ENCODE measurements at places on chromosomes 7 and 10. TPM values are rescaled to one million over a fixed set of nuclear protein-coding genes. Genes with fewer than 3 reads are reported as not detected.

DNA sequence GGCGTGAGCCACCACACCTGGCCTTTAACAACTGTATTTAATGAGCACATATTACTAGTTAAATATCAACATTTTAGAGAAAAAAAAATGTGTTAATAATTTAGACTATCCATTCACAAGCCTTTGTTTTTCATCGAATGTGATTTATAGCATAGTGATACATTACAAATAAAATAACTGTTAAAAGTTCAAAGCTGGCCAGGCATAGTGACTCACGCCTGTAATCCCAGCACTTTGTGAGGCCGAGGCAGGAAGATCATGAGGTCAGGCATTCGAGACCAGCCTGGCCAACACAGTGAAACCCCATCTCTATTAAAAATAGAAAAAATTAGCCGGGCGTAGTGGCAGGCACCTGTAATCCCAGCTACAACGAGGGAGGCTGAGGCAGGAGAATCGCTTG, 72.7 kb downstream of the HACD1 start:
- DNase-seq: no peak

- no peak for DNase-seq
Measured at GRCh38 chr7:128812514-128813168, 17.6 kb upstream of the FLNC start.

DNA sequence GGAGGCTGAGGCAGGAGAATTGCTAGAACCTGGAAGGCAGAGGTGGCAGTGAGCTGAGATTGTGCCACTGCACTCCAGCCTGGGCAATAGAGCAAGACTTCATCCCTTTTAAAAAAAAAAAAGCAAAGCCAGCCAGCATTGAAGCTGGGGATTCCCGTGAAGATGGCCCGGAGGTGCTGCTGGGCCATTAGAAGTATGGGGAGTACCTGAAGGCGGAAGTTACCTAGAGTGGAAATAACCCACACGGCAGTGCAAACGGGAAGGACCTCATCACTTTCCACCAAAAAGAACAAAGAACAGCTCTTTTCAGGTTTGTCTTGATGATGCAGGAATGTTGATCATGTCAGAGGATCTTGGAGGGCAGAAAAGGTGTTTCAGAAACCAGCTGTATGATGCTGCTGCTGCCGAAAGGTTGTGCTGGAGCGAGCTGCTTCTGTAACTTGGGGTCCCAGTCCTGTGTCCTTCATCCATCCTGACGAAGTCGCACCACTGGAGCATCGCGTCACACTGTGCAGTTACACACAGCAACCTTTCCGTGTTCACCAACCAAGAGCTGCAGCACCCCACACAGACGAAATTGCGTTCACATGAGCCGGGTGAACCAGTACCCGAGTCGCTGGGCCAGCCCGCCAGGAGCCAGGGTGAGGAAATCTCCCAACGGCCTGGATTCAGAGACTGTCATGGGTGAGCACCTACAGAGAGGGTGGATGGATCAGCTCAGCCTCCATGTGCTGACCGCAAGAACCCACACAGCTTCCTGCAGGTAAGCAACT, 8.2 kb downstream of the ZFAND2A start:
- no peak for DNase-seq

DNA sequence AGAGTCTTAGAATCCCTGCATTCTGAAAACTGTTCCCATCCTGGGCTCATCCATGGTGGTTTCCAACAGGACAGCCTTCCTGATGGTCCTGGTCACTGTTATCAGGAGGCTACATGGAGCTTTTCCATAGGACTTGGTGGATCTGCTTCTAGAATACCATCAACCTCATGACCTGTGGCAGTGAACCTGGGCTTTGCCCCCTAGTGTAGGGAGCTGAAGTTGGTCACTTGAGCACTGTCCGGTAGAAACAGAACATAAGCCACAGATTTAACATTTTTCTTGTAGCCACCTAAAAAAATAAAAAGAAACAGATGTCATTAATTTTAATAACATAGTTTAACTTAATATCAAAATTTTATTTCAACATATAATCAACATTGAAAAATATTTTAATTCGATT, 165.8 kb downstream of the TMEM178B start:
- peak; percentile 22 for DNase-seq

DNA sequence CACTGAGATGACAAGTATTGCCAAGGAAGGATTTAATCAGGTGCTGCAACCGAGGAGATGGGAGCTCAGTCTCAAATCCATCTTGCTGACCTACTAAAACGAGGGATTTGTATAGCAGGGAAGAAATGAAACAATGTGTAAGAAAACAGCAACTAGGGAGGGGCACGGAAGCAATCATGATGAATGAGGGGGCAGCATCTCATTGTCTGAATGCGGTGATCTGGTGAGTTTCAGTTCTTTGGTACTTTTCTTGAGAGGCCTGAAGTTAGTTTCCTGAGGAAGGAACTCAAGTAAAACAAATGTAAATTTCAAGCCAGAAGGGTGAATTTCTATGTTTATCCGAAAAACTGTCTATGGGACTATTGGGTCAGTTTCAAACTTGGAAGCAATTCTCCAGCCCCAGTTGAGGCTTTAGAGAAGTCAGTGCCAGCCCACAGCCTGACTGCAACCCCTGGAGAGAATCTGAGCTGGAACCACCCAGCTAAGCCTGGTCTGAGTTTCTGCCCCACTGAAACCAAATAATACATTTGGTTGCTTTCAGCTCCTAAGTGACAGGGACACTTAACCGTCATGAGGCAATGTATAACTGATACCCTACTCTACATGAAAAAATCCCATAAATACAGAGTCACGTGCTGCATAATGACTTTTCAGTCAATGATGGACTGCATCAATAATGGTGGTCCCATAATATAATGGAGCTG, 45.8 kb upstream of the TNS3 start:
- no peak for DNase-seq

The GPR15LG gene
- 98.0 TPM for total RNA-seq

- no peak for DNase-seq
Measured at GRCh38 chr7:22013711-22014110, 68.0 kb upstream of the CDCA7L start.

DNA sequence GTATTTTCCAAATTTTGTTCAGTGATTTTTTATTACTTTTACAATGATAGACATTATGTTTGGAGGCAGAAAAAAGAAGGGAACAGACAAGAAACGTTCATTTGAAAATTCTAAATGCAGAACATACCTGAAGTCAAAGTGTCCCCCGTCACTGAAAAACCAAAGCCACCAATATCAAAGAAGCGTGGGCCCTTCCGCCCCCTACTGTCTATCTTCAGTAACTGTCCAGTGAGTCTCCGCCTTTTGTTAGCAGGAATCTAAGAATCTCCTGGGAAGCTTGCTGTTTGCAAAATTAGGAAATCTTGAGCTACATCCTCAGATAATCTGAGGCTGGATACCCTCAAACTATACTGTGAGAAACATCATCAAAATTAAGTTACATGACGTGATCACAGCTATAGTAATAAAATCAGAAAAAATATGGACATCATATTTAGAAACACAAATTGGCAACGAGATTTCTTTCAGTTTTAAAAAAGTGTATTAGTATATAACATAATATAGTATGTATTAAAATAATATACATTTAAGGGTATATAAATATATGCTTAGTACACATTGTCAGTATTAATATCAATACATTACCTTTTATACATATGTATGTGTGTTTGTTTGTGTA, 169.3 kb upstream of the AKR1E2 start:
- DNase-seq: no peak

The GARIN1A gene
- 1.5 TPM for total RNA-seq

The OR6V1 gene
- not detected for total RNA-seq

The TSPAN33 gene
- total RNA-seq: 2.7 TPM

DNA sequence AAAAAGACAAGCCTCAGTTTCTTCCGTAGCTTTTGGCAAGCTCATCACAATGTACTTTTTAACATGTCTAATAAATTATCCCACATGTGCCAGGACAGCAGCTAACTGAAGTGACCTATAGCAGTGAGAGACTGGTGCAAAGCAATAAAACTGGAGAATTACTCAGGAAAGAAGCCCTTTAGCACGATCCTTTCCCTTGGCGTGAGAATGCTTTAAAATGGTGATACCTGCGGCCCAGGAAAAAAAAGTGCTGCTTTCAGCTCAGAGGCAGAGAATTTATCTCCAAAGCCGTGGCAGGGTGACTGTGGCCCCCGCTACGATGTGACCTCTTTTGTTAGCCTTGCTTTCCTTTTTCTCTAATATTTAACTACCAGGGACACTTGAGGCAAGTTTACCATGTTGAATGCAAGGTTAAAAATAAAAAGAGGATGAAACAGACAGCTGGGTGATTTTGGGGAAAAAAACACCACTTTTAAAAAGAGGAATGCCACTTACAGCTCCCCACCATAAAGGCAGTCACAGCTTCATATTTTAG, 184.0 kb downstream of the FANK1 start:
- DNase-seq: no peak

GRCh38 chr10:101631821-101632475, 43.8 kb downstream of the DPCD start:
- no peak for DNase-seq

DNA sequence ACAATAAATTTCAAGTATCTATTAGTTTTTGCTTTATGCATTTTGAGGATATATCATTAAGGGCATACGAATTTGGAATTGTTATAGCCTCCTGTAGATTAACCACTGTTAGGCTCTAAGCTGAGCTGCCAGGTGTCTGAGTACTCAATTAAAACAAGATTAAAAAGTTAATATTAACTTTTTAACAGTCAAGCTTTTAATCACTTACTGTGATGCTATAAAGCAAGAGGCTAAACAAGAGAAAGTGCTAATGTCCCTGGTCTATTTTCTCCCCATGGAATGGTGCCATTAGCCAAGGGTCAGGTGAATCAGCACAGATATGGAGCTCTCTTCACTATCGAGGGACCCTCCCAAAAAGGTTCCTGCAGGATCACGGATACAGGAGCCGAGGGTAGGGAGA, 9.7 kb downstream of the GSAP start:
- no peak for DNase-seq

- no peak for DNase-seq
Measured at GRCh38 chr10:132632091-132632561, 94.5 kb downstream of the INPP5A start.

GRCh38 chr7:114472896-114473512, 58.4 kb downstream of the FOXP2 start:
- DNase-seq: no peak

DNA sequence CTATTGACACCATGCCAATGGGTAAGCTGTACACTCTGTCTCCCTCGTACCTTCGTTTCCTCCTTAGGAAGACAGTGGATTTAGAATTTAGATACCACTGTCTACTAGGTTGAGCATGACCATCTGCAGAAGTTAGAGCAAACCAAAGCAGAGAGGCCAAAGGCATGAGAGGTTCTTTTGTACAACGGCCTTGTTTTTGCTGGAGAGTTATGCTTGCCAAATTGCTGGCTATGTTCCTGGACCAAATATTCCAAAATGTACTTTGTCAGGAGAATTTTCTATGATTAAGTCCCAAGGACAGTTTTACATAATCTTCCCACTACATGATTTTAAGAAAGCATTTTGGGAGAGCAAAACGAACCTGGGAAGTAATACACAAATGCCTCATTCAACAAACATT, 47.9 kb upstream of the PLCE1 start:
- DNase-seq: no peak

DNA sequence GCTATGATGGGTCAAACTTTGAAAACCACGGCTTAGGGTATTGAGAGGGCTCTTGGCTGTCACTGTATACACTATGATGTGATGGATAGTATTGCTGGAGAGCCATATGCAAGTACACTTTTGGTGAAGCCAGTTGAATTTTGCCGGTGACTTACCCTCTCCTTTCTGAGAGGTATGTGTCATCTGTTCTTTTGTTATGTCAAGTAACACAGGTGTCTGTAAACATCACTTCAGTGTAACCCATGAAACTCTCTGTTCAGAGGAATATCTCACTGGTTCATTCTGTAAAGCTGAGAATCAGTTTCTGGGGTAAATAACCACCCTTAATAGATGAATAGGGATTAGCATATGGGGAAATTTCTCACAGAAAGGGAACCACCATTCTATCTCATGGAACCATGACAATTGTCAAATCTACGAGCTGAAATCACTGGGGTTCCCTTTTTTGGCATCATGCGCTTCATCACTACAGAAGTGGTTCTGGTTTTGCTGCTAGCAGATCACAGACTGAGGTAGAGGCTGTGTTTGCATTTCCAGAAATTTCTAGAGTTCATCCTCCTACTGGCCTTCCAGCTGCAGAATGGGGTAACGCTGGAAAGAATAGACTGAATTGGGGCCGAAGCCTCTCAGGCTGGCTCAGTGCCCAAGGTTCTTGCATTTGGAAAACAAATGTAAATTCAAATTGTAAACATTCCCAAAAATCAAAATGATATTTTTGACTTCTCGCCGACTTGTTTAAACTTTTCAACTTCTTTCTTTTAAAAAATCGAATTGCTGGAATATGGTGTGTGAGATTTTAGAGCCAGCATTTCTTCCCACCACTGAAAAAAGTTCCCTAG, 83.3 kb upstream of the CREB5 start:
- DNase-seq: no peak

GRCh38 chr10:13120786-13121499, 21.0 kb downstream of the OPTN start:
- DNase-seq: no peak

GRCh38 chr10:119933179-119933578, 40.6 kb downstream of the SEC23IP start:
- no peak for DNase-seq

The COL17A1 gene
- total RNA-seq: 149 TPM

The SLC16A9 gene
- 3.7 TPM for total RNA-seq

DNA sequence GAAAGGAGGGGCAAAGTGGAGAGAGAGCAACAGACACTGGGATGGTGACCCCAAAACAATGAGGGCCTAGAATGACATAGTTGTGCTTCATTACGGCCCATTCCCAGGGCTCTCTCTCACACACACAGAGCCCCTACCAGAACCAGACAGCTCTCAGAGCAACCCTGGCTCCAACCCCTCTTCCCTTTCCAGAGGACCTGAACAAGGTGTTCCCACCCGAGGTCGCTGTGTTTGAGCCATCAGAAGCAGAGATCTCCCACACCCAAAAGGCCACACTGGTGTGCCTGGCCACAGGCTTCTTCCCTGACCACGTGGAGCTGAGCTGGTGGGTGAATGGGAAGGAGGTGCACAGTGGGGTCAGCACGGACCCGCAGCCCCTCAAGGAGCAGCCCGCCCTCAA, 20.7 kb downstream of the PRSS2 start:
- DNase-seq: no peak

DNA sequence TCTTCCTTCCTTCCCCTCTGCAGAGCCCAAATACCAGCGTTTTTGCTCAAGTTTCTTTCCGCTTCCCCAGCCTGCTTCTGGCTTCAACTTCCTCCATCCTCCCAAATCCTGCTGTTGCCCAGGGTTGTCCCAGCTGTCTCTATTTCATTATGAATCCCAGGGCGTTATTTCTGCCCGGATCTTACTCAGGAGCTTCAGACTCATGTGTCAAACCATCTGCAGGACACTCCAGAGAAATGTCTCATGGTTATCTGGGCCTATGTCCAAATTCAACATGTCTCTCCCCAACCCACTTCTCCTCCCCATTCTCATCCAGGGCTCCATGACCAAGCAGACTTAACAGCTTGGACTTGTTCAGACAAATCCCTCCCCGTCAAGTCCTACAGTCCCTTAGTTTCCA, 15.6 kb downstream of the ARHGAP22 start:
- no peak for DNase-seq

GRCh38 chr7:36278620-36279172, 111.0 kb upstream of the ANLN start:
- DNase-seq: no peak

- no peak for DNase-seq
Measured at GRCh38 chr7:117190746-117191435, 132.0 kb downstream of the WNT2 start.

All from vagina (tissue), 2 donors.